SJSA1 (cell line): ENCODE measurements at places on chromosomes 5 and 9. TPM values are rescaled to one million over a fixed set of nuclear protein-coding genes. Genes with fewer than 3 reads are reported as not detected.

MEIKIN gene
- total RNA-seq, result not detected in 2 replicates

SLC9A3 gene
- 3.1 and 3.7 TPM in 2 replicates for total RNA-seq

OMD gene
- total RNA-seq, result 0.37 and 0.81 TPM in 2 replicates

TSSK1B gene
- 0.13 TPM in 1 of 2 replicates, not detected in the other for total RNA-seq

CCL21 gene
- total RNA-seq, result not detected in 2 replicates

IFNA2 gene
- not detected in 2 replicates for total RNA-seq

CEL gene
- total RNA-seq, result 0.61 TPM in 1 of 2 replicates, not detected in the other

DNA sequence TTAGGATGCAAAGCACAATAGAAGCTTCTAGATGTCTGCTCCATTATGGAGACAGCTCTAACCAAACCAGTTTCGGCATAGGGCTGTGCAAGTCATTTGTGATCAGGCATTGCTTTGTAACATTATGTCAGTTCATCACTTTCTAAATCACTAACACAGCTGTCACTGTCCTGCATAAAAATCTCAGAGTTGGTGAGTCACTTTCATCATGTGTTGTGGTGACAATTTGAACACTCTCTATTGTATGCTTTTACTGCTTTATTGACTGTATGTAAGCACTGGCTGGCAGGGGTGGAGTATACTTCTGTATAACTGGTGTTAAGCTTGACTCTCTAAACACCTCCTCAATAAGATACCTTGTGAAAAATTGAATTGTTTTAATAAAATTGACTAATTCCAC, 77.9 kb downstream of the SLCO4C1 start:
- no peak for DNase-seq

GRCh38 chr5:74402553-74402952, 238.0 kb downstream of the ENC1 start:
- no peak for DNase-seq

GRCh38 chr5:126636956-126637355, 36.2 kb downstream of the PHAX start:
- no peak for DNase-seq

DNA sequence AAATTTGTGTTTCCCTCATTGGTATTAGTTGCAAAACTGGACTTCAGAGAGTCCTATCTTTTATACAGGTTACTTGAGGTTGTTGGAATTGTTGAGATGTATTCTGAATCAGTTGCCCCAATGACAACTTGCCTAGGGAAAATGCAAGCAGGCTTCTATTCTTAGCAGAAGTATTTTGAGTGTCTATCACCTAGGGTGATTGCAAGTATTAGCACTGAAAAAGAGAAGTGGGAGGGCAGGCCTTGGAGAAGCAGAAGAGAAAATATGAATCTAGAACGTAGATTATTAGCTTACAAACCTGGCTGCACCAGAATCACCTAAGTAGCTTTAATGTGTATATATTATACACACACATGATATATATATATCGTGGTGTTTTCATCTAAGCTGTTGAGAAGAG, 43.2 kb downstream of the ADAMTS12 start:
- no peak for DNase-seq

GRCh38 chr5:179275381-179275878, 69.8 kb downstream of the ADAMTS2 start:
- DNase-seq, result no peak

DNA sequence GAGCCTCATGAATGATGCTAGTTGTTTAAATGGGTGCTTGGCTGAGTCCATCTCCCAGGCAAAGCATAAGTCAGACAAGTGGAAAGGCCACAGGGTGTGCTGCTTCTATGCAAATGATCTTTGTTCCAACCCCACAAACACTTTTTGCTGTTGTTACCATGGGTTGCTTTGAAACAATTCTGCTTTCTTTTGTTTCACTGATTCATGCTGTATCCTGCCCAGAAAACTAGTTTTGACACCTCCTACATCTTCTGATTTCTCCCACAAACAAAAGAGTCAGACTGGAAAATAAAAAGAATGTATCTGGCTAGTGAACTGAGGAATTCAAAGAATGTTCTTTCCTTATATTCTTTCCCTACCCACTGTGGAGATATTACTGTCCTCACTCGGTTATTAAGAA, 298.6 kb downstream of the DIRAS2 start:
- no peak for DNase-seq

DNA sequence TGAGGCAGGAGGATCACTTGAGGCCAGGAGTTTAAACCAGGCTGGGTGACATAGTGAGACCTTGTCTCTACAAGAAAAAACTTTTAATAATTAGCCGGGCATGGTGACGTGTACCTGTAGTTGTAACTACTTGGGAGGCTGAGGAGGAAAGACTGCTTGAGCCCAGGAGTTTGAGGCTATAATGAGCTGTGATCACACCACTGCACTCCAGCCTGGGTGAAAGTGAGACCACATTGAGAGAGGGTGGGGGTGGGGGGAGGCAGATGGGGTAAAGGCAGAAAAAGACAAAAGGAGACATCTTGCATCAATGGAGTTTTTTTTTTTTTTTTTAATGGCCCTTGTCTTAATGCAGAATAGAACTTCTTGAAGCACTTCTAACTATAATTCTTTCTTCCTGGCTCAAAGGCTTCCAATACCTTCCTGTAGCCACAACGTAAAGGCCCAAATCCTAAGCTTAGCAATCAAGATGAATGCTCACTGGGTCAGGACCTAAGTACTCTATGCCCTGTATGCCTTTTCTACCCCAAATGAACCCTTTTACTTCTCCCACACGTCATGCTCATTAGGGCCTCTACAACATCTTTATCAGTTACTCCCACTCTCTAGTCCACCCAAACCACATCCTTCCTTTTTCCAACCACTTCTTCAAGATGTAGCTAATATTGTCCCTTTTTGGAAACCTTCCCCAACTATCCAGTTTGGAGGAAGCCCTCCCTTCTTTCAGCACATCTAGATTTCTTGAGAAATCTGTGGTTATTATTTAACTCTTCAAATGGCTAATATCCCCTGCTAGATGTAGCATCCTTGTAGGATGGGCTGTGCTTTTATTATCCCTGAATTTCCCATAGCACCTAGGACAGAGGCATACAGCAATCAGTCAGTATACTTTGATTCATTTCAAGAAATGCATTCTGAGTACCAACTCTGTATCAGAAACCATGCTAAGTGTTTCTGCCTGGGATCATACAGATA, 40.8 kb downstream of the CSF2 start:
- DNase-seq, result no peak

GRCh38 chr9:121499427-121500164, at the start of gene GGTA1:
TSS of gene GGTA1 (minus strand) at chr9:121499844. CDS start at chr9:121467922, 31,922 bp downstream.
- peak; percentile 8 for DNase-seq

- DNase-seq, result no peak
These were observed 111.1 kb upstream of the S1PR3 start for GRCh38 chr9:88880199-88880598.

DNA sequence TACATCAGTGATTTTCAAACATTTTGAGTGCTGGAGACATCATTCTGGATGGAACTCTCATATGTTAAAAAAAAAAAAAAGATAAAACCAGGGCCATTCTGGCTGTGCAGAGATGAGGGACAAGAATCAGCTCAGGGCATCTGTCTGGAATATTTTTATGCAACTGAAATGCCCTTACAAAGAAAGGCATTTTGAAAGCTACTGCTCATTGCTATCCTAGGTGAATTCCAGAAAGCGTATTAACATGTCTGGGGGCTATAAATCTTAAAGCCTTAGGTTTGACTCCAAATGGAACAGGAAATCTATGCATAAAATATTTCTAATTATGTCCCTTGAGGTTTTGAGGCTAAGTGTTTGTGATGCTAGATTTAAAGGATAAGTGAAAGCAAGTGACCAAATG, 14.9 kb upstream of the PCSK1 start:
- DNase-seq, result no peak

- peak; percentile 54 for DNase-seq
These were observed 467 bp upstream of the PHF19 start for GRCh38 chr9:120877276-120878034.

DNA sequence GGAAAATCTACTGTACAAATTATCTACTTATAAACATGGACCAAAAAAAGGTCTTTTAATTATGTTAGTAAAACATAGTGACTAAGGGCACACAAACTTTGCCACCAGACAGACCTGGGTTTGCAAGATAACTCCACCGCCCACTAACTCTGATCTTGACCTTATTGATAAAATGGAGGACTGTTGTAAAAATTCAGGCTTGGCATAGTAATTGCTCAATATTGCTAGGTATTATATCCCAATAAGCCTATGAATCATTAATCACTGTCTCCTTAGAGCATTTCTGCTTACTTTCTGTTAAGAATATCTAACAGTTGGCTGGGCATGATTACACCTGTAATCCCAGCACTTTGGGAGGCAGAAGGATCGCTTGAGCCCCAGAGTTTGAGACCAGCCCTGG, 3.8 kb downstream of the C9orf40 start:
- DNase-seq, result no peak

DNA sequence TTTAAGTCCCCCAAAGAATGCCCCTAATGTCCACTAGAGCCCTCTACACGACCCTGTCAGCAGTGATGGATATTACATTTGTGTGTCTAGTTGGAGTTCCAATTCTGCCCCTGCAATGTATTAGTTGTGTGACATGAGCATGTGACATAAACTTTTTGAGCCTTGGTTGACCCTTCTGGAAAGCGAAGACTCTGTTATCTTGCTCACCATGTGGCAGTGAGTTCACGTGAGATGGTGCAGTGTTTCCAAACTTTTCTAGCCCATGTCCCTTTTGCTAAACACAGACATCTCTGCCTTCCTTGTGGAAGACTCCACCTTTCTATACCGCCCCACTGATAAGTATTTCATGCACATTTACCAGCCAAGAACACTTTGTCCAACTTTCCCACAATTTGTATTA, 87.0 kb upstream of the BOD1 start:
- DNase-seq, result no peak

- DNase-seq, result peak; percentile 46
These were observed 4.8 kb upstream of the SMU1 start for GRCh38 chr9:33081128-33081851.
